ENCODE measurements at places on chromosomes 5 and 9.

DNA sequence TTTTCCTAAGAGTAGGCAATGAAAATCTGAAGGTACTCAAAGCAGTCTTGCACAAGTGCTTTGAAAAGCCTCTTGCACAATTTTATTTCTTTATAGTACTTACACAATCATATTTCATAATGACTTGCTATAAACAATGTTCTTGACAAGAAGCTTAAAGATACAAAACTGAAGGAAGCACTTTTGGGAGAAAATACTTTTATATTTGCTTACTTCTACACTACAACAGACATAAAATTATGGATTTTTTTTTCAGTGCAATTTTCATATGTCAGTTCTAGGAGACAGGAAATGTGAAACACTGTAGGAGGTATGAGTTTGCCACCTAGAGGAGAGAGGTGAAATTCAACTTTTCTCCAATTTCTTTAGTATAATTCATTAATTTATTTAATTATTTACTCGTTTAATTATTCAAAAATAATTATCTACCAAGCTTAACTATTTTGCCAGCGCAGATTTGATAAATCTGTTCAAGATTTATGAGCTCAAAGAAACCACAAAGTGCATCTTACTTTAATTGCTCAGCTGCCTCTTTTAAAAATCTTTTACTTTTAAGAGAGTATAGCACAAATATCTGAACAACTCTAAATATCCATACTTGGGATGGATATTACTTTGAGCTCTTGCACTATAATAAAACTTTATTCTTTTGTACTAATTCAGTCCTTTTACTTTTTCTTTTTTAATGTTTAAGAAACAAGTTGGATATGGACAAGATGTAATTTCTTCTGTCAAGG lies 29.0 kb upstream of the CDKN2B start:
- DNase-seq, result peak; percentile 27

DNA sequence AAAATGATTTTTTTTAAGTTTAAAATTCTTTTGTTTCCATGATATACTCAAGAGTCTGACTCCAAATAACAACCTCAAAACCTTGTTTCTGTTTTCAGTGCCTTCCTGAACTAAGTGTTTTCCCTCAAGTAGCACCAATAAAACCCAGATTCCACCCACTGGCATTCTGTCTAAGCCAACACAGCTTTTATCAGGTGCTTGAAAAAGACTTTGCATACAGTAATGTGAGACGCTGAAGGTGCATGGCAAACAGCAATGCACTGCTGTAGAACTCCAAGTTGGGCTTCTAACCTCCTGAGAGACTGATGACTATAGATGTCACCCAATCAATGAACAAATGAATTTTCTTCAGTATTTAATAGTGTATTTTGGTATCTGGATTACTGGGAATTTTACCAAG lies 95.7 kb downstream of the NFIB start:
- no peak for DNase-seq

GRCh38 chr5:180143656-180144364 lies 65.2 kb downstream of the RASGEF1C start:
- DNase-seq, result no peak

- no peak for DNase-seq
These were observed 1173.5 kb upstream of the NUDT12 start for GRCh38 chr5:104736073-104736472.

- no peak for DNase-seq
These were observed 69.7 kb downstream of the ZSWIM6 start for GRCh38 chr5:61401726-61402125.

DNA sequence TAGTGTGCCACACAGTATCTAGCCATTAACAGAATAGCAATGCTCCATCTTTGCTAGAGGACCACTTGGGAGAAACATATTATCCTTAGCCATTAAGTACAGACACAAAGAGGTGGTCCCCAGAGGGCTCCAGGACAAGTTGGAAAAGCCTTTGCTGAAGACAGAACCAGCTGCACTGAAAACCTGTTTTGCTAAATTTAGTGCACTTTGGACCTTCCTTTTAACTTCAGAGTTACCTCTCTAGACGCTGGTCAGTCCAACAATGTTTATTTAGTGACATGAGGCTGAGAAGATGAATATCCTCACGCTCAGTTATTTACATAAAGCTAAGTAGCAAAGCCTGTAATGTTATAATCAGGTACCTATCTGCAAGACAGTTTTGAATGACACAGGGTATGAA lies 265.0 kb upstream of the ZNF608 start:
- DNase-seq, result no peak

DNA sequence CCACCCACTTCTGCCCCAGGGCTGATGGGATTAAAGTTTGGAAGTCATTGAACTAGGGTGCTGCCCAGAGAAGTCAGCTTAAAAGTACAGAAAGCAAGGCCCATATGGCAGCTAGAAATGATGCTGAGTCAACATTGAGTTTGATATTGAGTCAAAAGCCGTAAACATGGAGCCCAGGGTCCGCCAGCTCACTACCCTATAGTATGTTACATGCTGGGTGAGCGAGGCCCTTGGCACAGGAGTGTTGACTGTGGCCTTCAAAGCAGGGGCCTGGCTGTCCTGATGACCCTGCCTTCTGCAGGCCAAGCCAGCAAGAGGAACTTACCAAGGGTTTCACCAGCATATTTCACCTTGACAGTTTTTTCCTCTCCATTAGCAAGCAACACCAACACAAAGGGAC lies 222.5 kb downstream of the GRIA1 start:
- no peak for DNase-seq

GRCh38 chr9:137445275-137445807 lies 4.2 kb upstream of the ENTPD8 start:
- peak; percentile 89 for DNase-seq

GRCh38 chr5:135442431-135443160 lies 4.6 kb downstream of the DCANP1 start:
- DNase-seq, result no peak

GRCh38 chr9:89122949-89123348 lies 55.7 kb downstream of the SHC3 start:
- no peak for DNase-seq
